IMR-90 (cell line): ENCODE measurements at places on chromosomes 12 and 14. TPM values are rescaled to one million over a fixed set of nuclear protein-coding genes. Genes with fewer than 3 reads are reported as not detected.

The SPIC gene
- not detected in 2 replicates for total RNA-seq

The MIP gene
- total RNA-seq: not detected in 2 replicates

The TMEM263 gene
- total RNA-seq: 99.7 and 154 TPM in 2 replicates

The RNASE4 gene
- 8.1 and 10.4 TPM in 2 replicates for total RNA-seq

GRCh38 chr12:4918950-4919660, 9.4 kb downstream of the KCNA1 start:
- no peak for DNase-seq

DNA sequence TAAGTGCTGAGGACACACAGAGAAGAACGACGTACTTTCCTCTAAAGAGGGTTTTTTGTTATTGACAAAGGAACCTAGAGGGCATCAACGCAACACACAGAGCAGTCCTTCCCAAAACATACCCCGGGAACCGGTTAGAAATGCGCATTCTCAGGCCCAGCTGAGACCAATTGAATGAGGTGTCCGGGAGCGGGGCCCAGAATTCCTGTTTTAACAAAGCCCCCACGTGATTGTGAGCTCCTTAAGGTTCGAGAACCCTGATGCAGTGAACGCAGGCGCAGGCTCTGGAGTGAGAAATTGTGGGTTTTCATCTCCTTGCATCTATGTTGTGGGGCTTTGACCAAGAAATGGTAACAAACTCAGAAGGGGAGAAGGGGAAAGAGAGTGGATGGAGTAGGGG, 51.0 kb upstream of the TBX3 start:
- no peak for DNase-seq

DNA sequence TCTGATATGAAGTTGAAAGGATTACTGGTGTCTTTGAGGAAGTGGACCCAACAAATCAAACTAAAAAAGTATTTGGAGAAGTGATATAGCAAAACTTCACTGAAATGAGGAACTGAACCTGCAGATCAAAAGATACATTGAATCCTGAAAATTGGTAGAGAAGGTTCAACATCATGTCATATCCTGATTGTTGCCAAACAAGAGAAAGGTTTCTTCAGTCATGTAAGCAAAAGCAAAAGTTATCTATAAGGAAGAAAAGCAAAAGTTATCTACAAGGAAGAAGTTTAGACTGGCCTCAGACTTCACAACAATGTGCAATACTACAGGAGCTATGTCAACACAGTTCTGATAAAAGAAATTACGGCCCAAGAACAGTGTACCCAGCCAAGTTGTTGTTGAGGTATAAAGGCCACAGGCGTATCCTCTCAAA, 142.7 kb downstream of the RAD51B start:
- no peak for DNase-seq

- no peak for DNase-seq
Observed at GRCh38 chr14:37122919-37123639, 49.3 kb downstream of the SLC25A21 start.

- DNase-seq: no peak
Observed at GRCh38 chr12:3281588-3282383, 204.6 kb downstream of the TSPAN9 start.

GRCh38 chr14:56514663-56515371, 64.8 kb upstream of the TMEM260 start:
- peak; percentile 45 for DNase-seq

DNA sequence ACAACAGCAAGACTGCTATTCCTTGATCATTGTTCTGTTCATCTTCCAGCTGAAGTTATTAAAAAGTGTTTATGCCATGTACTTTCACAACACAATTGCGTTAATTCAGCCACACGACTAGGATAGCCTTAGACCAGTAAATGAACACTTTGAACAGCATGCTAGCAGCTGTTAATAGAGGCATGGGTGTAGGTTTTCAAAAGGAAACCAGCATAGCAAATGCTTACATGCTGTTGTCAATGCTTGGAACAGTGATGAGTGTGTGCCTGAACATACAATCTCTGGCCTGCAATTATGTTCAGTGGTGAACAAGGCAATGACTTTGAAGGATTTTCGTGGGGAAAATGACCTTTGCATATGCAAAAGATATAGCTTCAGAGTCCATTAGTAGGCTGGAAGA, 127.4 kb upstream of the RBM19 start:
- no peak for DNase-seq

- peak; percentile 22 for DNase-seq
Observed at GRCh38 chr14:89466944-89467343, 49.9 kb upstream of the FOXN3 start.

DNA sequence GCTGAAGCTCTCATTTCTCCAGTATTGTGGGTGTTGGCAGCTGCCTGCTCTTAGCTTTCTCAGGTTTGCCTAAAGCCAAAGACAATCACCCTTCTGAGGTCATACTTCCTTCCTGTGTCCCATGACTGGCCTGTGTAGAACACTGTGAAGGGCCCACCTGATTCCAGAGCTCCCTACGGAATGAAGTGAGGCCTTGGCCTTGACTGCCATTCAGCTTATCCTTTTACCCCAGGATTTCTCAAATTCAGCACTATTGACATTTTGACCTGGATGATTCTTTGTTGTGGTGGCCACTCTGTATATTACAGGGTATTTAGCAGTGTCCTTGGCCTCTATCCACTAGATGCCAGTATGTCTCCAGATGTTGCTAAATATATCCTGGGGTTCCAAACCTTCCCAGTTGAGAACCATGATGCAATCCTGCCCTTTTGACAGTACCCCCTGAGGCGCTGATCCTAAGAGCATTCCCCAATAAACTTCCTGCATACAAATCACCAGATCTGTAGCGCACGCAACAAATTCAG, 112.3 kb upstream of the KRR1 start:
- peak; percentile 33 for DNase-seq

DNA sequence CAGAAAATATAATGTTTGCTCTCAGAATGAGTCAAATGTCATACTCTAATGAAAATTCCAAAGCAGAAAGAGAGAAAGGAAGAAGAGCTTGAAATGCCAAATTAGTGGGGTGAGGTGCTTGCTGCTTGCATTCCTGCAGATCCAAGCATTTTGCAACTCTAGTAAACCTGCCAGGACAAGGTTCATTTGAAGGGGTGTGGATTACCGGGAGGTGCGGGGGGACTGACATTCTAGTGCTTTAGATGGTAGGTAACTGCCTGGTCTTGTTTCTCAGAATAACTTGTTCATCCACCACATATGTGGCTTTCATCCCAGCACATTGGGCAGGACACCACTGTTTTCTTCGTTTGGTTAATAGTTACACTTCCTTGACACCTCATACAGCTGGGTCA, 144.4 kb downstream of the AKAP6 start:
- no peak for DNase-seq

- DNase-seq: no peak
Observed at GRCh38 chr12:131100031-131100674, 146.4 kb downstream of the ADGRD1 start.

DNA sequence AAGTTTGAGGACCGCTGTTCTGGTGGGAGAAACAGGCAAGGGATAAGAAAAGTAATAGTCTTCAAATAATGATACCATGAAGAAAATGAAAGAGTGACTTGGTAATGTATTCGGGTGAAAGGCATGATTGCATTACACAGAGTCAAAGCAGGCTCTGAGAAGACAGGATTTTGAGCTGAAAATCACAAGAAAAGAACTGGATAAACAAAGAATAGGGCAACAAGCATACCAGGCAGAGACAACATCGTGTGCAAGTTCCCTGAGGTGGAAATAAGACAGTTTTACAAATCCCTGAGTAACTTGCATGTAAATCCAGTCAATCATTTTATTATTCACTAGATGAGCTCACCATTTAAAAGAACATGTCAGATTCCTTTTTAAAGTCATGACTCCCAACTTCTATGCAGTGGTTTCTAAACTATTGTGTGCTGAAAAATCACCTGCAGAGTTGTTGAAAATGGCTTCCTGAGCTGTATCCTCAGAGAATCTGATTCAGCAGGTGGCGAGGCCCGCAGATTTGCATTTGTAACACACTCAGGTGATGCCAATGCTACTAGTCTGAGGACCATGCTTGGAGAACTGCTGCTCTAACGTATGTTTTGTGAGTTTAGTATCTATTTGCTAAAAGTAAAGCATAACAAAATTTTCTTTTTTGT, 133.0 kb upstream of the ABCD2 start:
- no peak for DNase-seq

- DNase-seq: peak; percentile 30
Observed at GRCh38 chr14:49679271-49679670, 8.7 kb downstream of the POLE2 start.

DNA sequence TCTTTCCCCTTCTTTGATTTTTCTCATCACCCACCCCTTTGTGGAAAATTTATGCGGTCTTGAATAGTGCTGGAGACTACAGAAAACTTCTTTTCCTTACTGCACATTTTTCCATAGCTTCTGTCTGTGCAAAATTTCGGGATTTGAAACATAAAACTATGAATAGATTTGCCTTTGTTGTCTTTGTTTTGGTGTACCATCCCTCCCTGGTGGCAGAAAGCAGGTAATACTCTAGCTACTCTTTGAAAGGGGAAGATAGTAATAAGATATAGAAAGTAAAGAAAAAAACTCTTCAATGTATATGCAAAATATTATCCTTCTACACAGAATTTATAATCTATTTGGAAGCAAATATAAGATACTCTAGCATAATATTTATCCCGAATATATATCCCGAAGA, 79.1 kb upstream of the LMO3 start:
- DNase-seq: peak; percentile 1

DNA sequence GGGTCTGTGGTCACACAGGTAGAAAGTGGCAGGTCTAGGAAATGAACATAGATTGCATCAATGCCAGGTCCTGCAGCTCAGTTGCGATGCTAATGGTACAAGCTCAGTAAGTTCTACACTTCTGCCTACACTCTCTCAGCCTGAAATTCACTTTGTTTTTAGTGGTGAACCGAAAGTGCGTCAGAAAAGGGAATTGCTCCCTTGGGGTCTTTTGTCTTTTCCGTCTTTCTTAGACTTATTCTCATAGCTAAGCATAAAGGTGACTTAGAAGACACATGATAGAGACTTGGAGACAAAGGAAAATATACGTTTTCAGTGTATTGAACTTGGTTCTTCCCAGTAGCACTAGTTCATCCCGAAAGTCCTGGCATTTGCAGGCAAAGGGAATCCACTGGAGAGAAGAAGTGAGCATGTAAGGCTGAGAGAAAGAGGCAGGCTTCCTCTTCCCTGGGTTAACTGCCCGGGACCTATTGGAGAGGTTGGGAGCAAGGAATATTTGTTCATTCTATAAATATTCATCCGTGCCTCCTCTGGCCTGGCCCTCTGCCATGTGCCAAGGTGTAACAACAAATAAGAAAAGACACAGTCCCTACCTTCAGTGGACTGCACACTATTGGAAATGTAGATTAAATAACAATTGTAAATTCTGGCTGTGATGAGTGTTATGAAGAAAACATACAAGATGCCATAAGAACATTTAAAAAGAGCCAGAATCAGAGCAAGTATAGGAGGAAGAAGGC, 785.8 kb downstream of the MED13L start:
- no peak for DNase-seq

GRCh38 chr14:90510159-90510558, 113.3 kb downstream of the CALM1 start:
- no peak for DNase-seq

- no peak for DNase-seq
Observed at GRCh38 chr12:11563785-11564739, 85.4 kb upstream of the ETV6 start.

DNA sequence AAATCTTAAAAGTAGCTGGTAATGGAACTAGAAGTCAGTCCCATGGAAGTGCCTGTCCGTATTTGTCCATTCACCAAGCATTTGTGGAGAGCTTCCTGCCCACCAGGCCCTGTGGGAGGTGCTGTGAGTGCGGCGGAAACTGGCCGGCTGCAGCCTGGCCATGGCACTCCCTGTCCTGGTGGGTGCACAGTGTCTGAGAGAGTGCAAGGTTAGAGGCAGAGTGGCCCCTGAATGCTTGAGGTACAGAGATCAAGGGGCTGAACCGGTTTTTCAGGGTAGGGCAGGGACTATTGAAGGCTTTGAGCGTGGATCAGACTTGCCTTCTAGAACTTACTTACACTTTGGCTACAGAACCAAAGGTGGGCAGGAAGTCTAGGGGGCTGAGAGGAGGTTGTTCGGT, 92.9 kb downstream of the ESR2 start:
- no peak for DNase-seq

DNA sequence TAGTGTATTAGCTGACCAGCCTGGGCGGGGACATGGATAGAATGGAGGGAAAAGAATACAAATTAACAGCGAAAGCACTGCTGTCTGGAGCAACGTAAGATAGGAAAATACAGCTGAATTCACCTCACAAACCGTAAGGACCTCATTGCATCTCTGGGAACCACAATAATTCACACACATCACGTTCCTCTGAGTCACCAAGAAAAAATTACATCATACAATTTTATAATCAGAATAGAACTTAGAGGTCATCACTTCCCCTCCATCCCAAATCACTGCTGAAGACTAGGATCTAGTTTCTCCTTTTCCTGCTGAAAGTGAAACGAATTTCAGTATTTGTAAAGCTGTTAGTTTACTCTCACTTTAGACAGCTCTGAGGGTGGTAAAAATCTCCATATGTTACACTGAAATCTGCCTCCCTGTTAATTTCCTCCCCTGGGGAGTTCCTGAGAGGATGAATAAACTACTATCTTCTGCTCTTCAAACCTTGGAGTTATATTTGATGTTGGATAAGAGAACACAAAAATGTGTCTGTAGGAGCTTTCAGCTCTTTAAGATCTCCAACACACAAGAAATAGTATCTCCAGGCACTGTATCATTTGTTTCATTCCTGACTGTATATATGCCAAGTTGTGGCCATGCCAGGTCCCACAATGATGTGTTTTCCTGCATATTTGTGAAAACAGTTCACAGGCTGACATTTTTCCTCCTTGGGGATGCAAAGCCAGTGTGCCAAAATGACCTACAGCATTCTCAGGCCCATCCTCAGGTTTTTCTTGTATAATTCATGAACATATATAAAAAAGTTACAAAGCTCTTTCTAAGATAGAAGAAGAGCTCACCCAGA, 63.8 kb upstream of the SSTR1 start:
- DNase-seq: peak; percentile 92

GRCh38 chr14:20382526-20382925, 30.8 kb downstream of the TEP1 start:
- no peak for DNase-seq

DNA sequence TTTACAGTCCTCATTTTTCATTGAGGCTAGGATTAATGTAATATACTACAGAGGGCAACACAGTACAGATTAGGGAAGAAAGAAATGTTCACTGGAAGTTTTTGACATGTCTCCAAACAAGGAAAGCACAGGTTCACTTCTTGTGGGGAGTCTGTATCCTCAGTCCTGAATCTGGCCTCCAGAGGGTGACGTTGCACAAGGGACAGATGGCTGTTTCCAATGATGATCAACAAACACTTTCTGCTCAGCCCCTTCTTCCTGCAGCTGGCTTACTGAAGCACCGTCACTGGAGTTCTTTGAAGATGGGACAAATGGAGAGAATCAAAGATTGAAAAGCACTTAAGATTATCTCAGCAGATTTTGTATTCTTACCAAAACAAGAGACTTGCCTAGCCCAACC, 123.3 kb upstream of the OR4E1 start:
- DNase-seq: peak; percentile 1

DNA sequence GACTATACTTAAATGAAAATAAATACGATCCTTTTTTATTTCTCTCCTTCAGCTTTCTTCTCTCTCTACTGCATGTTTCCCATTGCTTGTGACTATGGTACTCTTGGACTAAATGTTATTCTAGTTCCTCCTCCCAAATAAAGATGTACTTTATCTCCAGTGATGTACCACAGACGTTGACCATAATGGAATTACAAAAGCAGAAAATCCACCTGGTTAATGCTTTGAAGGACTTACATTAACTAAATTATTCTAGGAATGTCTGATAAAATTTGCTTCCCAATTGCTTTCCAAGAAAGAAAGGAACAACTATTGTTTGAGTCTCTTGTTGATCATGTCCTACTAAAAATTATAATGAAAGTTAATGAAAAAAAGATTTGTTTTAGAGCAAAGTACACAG, 71.8 kb downstream of the NTN4 start:
- DNase-seq: no peak
